IMR-90 (cell line): ENCODE measurements at places on chromosomes 11 and 22.

- DNase-seq, result no peak
Measured at GRCh38 chr11:32141745-32142546, 51.1 kb downstream of the RCN1 start.

DNA sequence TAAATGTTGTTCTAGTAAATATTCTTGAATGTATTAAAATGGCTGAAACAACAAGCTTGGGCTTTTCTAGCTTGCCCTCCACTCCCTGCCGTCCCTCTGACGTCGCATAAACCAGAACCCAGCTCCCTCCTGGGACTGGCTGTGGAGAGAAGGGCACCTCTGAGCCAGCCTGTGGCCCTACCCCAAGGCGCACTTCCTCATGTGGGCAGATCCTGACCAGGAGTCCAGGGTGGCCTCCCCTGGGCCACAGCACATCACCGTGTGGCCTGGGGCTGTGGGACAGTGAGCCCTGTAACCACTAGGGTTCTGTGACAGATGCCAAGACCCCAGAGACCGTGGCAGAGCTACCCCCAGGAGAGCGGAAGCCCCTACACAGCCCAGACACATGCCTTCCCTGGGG lies 10.2 kb upstream of the ADORA2A start:
- DNase-seq, result no peak

GRCh38 chr11:76664578-76665061 lies 5.9 kb downstream of the LRRC32 start:
- no peak for DNase-seq

- no peak for DNase-seq
Measured at GRCh38 chr11:57368845-57369232, 12.1 kb downstream of the PRG3 start.

DNA sequence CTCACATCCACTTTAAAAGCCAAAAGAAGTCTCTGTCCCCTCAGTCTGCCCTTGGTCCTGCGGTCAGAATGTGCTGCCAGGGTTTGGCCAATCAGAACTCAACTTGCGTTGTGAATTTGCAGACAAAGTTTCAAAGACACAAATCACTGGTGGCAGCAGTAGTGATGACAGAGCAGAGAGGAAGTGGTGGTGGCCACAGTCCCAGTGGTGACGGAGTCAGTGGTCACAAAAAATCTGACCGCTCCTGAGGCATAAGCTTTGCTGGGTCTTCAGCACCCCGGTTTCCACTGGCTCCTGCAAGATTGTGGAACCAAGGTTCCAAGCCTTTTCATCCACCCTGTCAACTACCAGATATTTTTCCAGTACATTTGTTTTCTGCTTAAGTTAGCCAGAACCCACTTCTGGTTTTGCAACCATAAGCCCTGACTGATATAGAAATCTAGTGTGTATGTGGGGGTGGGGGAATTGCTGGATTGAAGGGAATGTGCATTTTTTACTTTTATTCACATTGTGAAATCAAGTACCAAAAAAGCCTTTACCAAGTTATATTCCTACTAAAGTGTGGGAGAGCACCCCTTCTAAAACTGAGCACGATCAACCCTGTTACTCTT lies 112.3 kb downstream of the TMPRSS5 start:
- no peak for DNase-seq

GRCh38 chr22:46256358-46256958 lies 6.4 kb upstream of the CDPF1 start:
- DNase-seq, result peak; percentile 63
